Stimulated activated naive CD8-positive, alpha-beta T cell treated with anti-CD3 and anti-CD28 coated beads, Interleukin-15, amount 100 ng/mL, for 72 hours (primary cell): ENCODE measurements at places on chromosomes 6 and 20.
A peak's percentile ranks its signal among the peaks of the same experiment; 100 is the strongest.

DNA sequence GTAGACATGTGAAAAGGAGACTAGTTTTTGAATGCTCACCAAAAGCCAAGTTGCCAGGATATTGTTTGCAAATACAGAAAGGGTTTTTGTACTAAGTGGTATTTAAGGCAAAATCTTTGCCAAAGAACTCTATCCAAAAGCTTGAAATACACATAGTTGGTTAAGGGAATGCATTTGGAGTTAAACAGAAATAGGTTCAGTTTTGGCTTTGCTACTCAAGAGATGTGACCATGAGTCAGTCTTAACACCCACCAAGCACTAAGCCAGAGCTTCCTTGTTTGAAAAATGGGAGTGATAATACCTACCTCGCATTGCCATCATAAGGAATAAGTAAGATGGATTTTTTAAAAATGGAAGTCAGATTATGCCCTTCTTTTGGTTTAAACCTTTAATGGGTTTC, 191.7 kb upstream of the LAMP5 start:
- DNase-seq = no peak

GRCh38 chr20:39268491-39268951, 306.4 kb downstream of the DHX35 start:
- DNase-seq = no peak

GRCh38 chr20:16694161-16694560, 35.7 kb upstream of the SNRPB2 start:
- DNase-seq = no peak

GRCh38 chr20:18016772-18017171, 40.9 kb downstream of the OVOL2 start:
- DNase-seq = no peak

DNA sequence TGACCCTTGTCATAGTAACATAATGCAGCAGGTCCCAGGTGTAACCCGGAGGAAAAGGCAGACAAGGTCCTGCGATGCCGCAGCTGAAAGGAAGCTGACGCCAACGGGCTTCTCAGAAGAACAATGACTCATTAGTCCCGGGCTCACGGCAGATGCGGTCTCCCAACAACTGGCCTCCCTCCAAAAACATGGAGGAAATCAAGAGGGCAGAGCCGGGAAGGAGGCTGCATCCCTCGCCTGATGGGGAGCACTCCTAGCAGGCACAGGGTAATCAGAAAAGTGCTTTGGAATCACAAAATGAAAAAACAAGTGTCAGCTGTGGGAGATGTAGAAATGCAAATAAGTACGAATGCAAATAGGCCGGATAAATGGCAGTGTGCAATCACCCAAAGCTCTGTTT, 165.2 kb upstream of the AGPAT4 start:
- no peak for DNase-seq

DNA sequence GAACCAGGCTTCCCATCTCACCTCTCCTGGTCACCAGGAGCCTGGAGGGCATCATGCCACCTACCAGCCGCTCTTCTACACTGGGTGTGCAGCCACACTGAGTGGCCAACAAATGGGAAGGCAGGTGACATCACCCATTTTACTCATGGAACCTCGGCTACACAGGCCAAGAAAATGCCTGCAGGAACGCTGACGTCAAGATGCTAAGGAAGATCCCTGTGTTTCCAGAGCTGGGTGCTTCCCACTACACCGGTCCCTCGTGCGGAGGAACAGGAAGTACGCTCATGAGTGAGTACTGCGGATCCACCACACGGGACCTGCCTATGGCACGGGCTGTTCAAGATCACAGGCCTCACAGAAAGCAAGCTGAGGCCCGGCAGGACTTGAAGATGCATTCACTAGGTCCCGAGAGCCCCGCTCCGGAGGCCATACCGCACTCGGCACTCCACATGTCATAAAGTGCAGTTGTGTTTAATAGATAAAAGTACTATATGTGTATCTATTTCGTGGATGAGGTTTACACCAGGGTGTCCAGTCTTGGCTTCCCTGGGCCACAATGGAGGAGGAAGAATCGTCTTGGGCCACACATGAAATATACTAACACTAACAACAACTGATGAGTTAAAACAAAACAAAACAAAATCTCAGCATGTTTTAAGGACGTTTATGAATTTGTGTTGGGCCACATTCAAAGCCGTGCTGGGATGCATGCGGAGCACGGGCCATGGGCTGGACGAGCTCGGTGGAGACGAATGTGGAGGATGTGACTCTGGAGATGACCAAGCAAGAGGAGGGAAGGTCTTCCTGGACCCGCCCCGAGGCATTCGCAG, 257.9 kb downstream of the THBS2 start:
- DNase-seq = no peak

DNA sequence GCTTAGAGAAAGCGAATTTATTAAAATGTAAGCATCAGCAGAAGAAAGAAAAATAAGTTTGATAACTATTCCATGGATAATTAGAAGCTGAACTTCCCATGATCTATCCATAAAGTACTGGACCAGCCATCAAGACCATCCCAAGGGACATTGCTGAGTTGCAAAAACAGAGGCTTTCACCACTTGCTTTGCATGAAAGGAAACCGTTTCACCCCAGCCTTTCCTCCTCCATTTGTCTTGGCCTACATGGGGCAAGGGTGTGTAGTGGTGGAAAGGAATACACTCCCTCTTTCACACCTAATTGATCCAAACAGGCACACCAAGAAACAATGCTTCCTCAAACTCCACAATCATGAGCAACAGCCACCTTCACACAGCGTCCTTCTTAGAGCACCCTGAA, 10.4 kb downstream of the HIVEP2 start:
- no peak for DNase-seq

DNA sequence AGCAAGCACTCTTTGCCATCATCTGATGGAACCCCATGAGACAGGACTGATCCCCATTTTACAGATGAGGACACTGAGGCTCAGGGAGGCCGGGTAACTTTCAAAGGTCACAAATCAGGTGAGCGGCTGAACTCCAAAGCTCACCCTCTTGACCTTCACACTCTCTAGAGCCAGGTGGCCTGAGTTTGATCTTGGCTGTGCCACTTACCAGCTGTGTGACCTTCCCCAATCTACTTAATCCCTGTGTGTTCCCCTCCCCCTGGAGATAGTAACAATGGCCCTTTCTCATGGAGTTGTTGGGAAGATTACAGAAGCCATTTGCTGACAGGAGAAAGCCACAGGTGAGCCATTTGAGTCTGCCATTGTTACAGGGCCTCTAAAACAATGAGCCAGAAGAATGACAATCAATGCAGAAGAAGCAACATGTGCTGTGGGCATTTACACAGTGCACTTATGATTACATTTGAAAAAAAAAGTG, 34.5 kb downstream of the BMP7 start:
- DNase-seq = no peak

GRCh38 chr20:44692932-44693480, 22.2 kb upstream of the CCN5 start:
- no peak for DNase-seq

DNA sequence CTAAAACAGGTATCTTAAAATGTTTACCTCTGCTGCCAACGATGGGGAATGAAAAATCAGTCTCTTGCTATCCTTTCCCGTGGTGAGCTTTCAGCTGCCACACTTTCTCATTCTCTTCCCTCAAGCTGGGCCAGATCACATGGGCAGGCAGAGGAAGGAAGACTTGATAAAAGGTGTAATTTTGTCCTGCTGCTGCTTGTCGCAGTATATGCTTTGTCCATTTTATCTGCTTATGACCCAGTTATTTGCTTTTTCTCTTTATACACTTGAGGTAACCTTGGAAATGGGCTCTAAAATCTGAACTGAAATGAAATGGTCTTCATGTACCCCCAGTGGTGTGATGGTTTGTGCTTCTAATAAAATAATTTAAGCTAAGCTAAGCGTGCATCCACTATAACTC, 695.9 kb upstream of the FLRT3 start:
- DNase-seq = no peak

GRCh38 chr6:109187399-109188114, 92.2 kb downstream of the CEP57L1 start:
- DNase-seq = peak; percentile 44

GRCh38 chr6:141261672-141262060, 871.1 kb upstream of the GJE1 start:
- no peak for DNase-seq

DNA sequence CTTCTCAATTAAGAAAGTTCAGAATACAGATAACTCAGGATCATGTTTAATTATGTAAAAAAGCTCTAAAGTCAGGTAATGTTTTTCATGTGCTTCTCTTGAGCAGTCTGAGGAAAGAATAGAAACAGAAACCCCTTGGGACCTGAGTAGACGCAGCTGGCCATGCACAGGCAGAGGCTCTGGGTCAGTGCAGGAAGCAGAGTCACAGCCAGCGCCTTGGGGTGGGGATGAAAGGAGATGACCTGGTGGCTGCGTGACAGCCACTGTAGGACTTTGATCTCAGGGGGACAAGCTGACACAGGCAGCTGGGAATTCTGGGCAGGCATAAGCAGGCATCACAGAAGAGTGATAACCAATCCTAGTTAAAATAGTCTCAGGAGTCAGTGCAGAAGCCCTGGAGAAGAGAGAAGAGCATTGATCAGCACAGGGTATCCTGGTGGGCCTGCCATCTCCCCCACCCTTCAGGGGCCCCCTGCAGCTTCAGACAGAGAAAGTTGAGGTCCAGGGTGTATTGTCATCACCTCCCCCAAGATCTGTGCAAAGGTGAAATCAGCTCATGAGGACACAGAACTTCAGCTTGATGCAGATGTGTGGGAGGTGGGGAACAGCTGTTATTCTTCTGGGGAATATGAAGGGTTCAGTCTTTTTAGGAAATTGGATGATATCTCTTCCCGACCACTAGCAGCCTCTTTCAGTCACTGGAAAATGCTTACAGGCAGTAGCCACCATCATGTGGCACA, 6.4 kb downstream of the HLA-DQB1 start:
- no peak for DNase-seq

GRCh38 chr6:14811775-14812428, 434.0 kb upstream of the JARID2 start:
- DNase-seq = no peak

- no peak for DNase-seq
Observed at GRCh38 chr6:147566244-147566898, 57.9 kb downstream of the SAMD5 start.

GRCh38 chr20:2124564-2125213, 23.1 kb downstream of the STK35 start:
- DNase-seq = no peak

GRCh38 chr20:3539311-3540107, 68.7 kb downstream of the ATRN start:
- no peak for DNase-seq

DNA sequence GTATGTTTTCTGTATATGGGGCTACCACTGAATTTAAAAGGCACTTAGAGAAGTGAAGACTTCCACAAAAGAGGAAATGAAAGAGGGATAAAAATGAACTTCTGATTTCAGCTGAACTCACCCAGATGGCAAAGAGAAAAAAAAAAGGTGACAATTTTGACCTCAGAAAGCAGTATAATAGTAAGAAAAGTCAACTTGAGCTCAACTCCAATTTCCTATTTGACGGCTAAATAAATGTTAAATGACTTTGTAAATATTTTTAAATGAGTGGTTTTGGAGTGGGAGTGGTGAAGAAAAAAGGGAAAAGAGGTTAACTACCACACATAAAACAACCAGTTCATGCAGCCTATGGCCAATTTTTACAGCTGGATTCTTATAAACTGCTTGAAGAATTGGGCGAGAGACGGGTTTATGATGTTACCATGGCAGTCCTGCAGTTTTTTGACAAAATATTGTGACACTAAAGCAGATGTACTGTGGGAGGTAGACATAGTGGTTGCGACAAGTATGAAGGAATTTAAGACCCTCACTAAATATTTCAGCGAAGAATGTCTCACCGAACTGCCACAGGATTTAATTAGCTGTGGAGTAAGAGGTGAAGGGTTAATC, 49.8 kb upstream of the ADTRP start:
- DNase-seq = no peak

- DNase-seq = peak; percentile 26
Observed at GRCh38 chr6:13428583-13429405, 58.6 kb downstream of the GFOD1 start.

DNA sequence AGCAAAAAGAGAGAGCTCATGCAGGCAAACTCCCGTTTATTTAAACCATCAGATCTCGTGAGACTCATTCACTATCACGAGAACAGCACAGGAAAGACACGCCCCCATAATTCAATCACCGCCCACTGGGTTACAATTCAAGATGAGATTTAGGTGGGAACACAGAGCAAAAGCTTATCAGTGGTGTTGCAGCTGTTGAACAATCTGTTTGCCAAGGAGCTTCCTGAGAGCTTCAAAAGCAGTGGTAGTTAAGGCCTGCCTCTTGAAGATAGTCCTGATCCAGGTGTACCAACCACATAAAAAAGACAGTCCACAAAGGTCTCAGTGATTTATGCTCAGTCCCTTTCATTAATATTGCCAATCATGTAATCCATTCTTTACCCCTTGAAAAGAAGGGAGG, 269.4 kb upstream of the IRAK1BP1 start:
- no peak for DNase-seq

- no peak for DNase-seq
Observed at GRCh38 chr6:39610221-39610620, 115.0 kb downstream of the KIF6 start.

GRCh38 chr6:132927713-132928112, 113.3 kb downstream of the RPS12 start:
- no peak for DNase-seq

DNA sequence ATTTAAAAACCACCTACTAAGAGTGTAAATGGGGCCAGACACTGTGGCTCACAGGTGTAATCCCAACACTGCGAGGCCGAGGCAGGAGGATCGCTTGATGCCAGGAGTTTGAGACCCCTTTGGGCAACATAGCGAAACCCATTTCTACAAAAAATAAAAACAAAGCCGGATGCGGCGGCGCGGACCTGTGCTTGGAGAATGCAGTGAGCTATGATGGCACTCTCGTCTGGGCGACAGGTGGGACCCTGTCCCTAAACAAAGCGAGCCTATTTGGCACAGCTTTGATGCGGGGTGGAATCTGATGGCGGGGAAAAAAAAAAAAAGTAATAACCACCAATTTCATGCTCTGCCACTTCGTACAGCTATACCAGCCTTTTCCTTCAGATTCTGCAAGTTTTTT, 1.1 kb downstream of the TCP1 start:
- DNase-seq = no peak

DNA sequence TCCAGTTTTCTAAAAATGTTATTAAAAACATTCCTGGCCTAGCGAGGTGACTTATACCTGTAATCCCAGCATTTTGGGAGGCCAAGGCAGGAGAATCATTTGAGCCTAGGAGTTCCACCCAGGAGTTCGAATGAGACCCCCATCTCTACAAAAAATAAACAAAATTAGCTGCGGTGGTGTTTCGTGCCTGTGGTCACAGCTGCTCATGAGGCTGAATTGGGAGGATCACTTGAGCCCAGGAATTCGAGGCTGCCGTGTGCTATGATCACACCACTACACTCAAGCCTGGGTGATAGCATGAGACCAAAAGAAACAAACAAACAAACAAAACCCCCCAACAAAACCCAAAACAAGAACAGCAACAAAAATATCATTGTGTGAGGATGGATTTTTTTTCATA, 19.8 kb upstream of the POLR1H start:
- no peak for DNase-seq

- DNase-seq = no peak
Observed at GRCh38 chr6:21744331-21744730, 150.8 kb downstream of the SOX4 start.
